ENCODE measurements at places on chromosomes 6 and 20.

- DNase-seq, result no peak
Measured at GRCh38 chr20:41052742-41053419, 24.3 kb downstream of the TOP1 start.

- DNase-seq, result no peak
Measured at GRCh38 chr20:4953881-4954280, 47.4 kb downstream of the SLC23A2 start.

DNA sequence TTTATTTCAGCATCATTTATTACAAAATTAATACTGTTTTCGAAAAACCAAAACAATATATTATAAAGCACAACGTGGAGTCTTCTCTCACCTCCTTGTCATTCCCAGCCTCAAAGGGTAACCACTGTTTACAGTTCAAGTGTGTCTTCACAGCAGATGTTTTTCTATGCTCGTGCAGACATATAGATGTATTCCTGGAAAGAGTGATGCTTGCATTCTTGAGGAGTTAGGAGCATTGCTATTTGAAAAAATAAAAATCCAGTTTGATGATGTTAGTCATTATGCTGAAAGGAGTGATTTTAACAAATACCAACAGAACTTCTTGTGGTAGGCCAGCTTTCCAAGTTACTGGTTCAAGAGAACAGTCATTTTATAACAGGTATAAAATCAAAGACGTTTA, 234.9 kb downstream of the BCKDHB start:
- DNase-seq, result no peak

- DNase-seq, result no peak
Measured at GRCh38 chr6:17679726-17680125, 27.0 kb downstream of the NUP153 start.

DNA sequence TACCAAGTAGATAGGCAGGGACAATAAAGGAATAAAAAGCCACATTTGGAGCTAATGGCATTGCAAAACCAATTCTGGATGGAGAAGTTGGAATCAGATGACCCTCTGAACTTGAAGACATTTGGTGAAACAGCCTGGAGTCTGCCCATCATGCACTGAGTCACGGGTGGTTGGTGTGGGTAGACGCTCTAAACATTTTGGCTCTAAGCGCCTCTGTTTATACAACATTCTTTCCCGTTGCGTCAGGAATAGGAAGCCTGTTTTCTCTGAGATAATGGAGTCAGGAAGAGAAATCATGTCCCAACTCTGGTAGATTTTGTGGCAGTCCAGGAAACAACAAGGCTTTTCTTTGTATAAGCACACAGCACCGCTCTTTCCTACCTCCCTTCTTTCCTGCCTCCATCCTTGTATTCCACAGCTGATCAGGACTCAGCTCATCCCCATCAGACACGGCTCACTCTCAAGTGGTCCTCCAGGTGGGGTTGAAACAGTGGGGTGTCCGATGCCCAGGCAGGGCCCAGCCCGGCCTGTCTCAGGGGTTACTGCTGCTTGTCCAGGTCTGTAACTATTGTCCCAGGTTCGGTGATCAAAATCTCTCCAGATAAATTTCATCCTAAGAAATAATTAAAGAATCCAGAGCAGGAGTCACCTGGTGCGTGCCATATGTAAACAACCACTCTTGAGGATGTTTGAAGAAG, 12.1 kb upstream of the RAMACL start:
- peak; percentile 91 for DNase-seq

GRCh38 chr20:12702312-12702711, 306.5 kb upstream of the SPTLC3 start:
- no peak for DNase-seq

DNA sequence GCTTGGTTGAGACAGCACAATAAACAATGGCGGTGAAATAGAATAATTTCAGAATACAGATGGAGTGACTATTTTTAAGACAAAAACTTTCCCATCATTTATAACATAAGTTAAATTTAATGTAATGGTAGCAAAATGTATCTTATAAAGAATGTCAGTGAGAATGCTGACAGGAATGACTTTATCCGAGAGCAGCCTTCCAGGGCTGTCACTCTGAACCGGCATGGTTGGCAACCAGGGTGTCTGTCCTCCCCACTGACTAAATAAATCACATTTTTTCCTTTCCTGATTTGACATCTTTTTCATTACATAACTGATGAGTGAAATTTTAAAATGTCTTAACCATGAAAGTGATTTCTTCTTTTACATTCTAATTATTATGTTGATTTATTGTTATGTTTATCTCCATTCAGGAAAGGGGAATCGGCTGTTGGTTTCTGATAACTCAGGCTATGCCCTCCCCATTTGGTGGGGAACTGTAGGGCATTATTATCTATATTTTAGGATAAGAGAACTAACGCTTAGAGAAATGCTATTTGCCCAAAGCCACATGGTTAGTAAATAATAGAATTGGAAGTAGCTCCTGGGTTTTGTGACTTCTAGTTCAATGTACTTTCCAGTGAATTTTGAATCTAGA, 109.2 kb upstream of the OGFRL1 start:
- DNase-seq, result no peak

DNA sequence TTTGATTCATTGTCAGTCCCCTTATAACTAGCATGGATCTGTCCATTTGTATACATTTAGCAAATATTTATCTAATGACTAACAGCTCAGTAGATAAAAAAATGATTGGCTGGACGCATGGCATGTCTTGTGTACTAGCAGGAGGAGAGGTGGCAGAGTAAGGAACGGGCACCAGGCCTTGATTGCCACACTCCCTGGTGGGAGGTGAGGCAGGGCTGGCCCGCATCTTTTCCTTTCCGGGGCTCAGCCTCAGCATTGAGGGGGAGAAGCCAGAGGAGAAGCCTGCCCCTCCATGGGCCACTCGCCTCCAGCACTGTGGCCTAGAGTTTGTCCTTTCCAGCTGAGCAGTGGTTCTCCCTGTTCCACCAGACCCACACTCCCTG, 84.9 kb upstream of the TMEM181 start:
- DNase-seq, result no peak

GRCh38 chr6:3405679-3406078, 51.2 kb downstream of the SLC22A23 start:
- peak; percentile 47 for DNase-seq

DNA sequence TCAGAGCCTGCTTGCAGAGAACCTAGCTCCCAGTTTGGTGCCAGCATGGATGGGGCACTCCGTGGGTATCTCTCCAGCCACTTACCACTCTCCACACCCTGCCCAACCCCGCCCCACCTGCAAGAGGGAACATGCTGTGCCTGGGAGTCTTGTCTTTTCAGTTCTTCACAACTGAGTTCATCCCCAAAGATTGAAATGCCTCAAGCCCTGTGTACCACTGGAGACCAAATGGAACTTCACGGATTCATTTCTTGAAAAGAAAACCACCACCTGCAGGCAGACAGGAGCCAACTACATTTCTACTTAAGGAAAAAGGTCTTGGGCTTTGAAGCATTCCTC, 50.1 kb downstream of the TRERF1 start:
- DNase-seq, result no peak

DNA sequence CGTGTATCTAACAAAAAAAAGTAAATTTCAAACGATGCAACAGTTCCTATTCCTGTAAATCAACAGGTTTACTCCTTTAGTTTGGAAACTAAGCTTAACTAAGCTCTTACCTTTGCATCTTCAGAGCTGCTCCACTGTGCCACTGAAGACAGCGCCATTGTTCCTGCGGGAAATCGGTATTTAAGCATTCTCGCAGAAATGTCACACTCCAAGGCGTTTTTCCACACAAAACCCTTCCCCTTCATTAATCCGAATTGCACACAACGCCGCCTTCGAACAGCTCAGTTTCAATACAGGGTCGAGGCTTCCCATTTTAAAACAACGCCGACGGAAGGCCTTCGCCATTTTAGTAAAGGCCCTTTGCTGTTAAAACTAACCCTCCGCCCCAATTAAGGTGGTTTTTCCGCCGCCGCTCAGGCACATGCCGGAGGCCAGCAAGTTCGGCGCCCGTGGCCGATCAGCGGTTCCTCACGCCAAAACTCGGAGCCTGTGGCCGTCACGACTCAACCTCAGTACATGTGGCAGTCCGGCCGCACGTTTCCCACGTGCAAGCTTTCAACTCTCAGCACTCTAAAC, 35.4 kb upstream of the SYNCRIP start:
- no peak for DNase-seq

- DNase-seq, result no peak
Measured at GRCh38 chr6:25913741-25914140, 16.8 kb downstream of the SLC17A2 start.

DNA sequence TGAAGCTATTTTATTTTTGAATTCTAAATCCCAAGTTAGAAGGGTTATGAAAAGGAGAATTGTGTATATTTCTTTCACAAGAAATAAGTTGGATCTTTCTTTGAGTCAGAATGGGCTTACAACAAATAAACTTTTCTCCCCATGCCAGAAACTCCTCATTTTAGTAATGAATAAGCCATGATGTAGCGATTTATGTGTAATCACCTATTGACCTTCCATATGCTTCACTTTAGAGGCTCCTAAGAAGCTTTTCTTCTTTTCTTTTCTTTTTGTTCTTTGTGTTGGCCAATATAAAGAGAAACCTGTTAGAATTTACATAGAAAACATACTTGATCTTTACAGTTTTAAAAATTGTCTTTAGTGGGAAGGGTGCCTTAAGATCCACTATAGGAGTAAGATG, 370.2 kb downstream of the UTRN start:
- DNase-seq, result no peak

- DNase-seq, result peak; percentile 96
Measured at GRCh38 chr6:44072959-44073611, 54.2 kb downstream of the MRPL14 start.

DNA sequence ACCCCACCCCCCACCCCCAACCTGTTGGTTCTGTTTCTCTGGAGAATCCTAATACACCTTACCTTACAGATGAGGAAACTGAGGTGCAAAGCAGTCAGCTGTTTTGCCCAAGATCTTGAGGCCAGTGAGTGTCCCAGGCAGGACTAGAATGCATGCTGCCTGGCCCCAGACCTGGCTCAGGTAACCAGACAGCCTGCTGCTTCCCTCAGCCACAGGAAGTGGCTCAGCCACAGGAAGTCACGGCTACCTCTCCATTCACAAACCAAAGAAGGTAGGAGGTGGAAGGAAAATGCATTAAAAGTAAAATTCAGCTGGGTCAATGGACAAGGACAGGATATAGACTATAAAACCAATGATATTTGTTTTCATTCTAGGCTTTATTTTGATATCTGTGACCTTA, 517.6 kb downstream of the CD83 start:
- no peak for DNase-seq

DNA sequence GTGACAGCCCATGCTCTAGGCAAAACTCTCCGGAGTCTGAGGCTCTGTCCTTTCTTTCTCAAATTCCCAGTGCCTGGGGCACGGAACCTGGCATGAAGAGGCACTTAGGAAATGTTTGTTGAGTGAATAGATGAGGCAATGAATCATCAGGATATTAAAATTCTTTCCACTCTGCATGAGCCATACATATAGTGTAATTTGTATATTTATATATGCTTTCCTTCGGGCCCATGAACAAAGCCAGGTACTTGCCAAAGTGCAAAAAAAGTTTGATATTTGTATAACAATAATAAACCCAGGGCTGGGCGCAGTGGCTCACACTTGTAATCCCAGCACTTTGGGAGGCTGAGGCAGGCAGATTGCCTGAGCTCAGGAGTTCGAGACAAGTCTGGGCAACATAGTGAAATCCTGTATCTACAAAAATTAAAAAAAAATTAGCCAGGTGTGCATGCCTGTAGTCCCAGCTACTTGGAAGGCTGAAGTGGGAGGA, 212.3 kb upstream of the ZNF217 start:
- no peak for DNase-seq

DNA sequence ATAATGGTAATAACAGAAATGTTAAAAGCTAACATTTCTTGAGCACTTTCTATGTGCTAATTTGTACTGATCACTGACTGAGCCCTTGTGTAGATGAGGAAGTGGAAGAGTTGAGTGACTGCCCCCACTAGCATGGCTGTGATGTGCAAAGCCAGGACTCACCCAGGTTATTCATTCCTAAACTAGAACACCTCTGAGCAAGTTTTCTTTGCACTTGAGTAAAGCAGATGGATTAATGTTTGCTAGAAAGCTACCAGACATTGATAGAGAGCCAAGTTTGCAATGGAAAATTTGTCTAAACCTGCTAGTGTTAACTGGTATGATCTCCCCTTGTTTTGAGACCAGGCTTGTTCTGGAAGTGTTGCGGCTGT, 467.4 kb upstream of the PLCB4 start:
- peak; percentile 13 for DNase-seq

- no peak for DNase-seq
Measured at GRCh38 chr6:141541581-141542324, 591.0 kb upstream of the GJE1 start.

GRCh38 chr6:150026976-150027805, 1.9 kb upstream of the RAET1L start:
- no peak for DNase-seq

- no peak for DNase-seq
Measured at GRCh38 chr6:45631396-45631795, 253.7 kb upstream of the SUPT3H start.

DNA sequence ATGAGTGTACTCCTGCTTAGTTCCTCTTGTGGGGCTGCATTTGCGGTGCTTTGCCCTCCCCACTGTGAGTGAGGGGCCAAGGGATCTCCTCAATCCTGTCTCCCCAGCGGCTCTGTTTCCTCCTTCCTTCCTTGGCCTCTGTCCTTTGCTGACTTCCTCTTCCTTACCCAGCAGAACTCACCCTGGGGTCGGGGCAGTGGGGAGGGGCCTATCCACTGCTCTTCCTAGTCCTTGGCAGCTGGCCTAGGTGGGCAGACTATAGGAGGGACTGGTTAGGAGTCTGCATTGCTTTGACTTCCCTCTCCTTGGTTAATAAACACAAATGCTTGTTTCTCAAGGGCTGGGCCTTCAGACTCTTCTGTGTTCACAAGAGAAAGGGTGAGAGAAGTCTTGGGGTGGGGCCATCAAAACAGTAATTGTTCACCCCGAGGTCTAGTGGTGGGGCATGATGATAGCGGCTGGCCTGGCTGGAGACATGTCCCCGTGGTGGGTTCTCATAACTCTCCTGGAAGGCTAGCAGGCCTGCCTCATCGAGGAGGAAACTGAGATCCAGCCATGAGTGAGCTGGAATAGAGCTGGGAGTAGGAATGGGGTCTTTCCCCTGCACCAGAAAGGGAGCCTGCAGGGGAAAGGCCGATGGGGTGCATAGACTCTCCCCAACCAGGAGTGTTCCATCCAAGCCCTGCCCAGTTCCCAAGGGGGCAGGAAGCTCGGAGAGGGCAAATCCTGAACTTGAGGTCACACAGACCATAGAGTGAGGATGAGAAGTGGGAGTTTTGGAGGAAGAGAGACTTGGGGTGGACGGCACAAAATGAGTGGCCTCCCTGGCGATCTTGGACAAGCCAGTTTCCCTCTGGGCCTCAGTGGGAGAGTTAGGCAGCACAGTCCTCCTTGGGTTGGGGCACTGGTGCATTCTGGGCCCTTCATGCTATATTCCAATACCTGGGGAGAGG, 12.7 kb downstream of the FAM110A start:
- no peak for DNase-seq

DNA sequence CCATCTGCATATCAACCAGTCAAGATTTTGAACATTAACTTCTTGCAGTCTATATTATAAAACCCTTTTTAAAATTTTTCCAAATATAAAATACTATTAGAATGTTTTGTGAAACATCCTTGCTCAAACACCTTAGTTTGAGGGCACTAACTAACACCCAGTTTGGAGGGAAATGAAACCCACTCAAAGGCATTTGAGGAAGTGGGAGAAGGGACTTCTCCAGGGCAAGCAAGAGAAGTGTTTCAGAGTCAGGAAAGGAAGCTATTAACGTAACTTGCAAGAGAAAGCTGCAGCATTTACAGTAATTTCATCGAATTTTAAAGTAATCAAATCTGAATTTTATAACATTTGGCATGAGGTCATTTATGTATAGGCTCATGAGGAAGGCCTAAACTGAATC, 21.3 kb downstream of the MTFR2 start:
- DNase-seq, result peak; percentile 84
